ENCODE measurements at places on chromosomes 2 and 18.
A peak's percentile ranks its signal among the peaks of the same experiment; 100 is the strongest.

GRCh38 chr18:40046596-40046995 lies 1908.4 kb upstream of the PIK3C3 start:
- no peak for DNase-seq

DNA sequence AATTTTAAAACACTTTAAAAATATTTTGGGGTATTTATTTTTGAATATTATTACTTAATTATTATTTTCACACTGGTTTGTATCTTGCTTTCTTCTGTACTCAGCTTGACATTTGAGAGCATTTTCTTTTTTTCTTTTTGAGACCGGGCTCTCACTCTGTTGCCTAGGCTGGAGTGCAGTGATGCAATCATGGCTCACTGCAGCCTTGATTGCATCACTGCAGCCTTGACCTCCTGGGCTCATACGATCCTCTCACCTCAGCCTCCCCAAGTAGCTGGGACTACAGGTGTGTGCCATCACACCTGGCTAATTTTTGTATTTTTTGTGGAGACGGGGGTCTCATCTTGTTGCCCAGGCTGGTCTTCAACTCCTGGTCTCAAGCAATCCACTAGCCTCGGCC lies 79.9 kb upstream of the DLX2 start:
- DNase-seq = no peak

DNA sequence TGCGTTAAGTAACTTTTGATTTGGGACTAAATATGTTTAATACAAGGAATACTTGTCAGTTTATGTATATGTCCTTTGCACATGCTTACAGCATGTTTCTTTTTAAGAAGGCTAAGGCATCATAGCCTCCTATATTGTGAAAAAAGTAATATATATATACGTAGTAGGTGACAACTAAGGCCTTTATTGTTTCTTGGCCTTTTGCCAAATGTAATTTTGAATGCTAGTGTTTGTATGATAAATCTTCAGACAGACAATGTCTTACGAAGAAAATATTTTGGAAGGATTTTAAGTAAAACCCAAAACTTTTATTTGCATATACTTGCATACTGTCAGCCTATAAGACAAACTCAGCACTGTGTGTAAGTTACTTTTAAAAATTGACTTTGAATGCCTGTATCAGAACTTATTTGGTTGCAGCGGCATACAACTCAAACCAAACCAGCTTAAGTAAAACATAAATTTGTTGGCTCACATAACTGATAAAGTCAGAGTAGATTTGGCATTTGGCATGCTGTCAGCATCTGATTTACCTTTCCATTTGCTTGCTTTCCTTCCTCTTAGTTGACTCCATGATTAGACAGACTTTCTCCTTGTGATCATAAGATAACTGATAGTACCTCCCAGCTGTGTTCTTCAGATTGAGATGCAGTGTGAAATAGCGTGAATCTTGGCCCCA lies 24.4 kb downstream of the UBE2E3 start:
- no peak for DNase-seq

GRCh38 chr2:30272761-30273573 lies 41.6 kb downstream of the LBH start:
- DNase-seq = no peak

DNA sequence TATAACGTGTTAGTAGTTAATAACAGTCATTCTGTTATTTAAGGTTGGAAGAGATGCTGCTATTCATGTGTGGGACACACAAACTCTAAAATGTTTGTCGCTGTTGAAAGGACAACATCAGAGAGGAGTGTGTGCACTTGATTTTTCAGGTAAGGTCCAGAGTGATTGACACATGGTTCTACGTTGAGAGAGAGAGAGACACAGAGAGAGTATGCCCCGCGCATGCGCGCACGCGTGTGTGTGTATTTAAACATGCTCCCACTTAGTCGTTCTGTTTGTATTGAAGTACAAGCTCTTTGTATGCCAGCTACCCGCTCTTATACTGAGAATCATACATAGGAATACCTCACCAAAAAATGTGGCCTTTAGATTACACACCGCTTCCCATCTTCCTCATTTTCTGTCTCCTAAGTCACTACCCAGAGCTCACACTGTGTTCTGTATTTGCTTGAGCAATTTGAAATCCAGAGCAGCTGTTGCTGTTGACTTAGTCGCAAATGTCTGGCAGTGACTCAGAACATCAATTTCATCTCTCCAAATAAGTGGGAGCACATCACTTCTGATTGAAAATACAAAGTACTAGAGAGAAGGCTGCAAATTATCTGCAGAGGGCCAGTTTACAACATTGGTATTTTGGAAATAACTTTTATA lies 148.1 kb downstream of the EML6 start:
- no peak for DNase-seq

- no peak for DNase-seq
These were observed 34.3 kb downstream of the PXDN start for GRCh38 chr2:1709946-1710560.

- DNase-seq = peak; percentile 45
These were observed 1.4 kb upstream of the MALT1 start for GRCh38 chr18:58669731-58670378.

GRCh38 chr2:205390866-205391265 lies 291.4 kb upstream of the NRP2 start:
- DNase-seq = no peak

- DNase-seq = no peak
These were observed 70.1 kb downstream of the BOLA3 start for GRCh38 chr2:74077636-74078035.

DNA sequence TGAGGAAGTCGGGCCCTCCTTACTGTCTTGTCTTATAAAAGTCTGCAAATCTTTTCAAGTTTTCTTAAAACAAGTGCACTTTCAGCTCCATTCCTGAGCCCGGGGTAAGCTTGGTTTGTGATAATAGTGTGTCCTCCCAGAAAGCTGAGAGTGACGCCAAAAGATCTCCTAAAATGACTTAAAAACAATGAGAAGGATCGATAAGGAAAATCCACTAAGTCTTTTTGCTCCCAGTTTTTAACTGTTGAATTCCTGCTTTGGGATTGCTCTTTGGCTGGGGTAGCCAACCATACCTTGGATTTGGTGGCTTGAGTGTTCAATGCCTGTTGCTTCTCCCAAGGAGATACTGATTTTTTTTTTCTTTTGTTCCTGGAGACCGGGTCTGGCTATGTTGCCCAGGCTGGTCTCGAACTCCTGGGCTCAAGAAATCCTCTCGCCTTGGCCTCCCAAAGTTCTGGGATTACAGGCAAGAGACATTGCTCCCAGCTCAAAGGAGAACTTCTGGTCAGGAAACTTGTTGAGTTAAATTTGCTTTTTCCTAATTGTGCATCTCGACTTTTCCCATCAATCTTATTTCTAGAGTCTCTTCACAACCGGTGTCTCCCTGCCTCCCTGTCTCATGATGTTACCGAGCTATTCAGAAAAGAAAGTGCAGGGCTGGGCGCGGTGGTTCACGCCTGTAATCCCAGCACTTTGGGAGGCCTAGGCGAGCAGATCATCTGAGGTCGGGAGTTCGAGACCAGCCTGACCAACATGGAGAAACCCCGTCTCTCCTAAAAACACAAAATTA lies 3.0 kb downstream of the TGIF1 start:
- no peak for DNase-seq

DNA sequence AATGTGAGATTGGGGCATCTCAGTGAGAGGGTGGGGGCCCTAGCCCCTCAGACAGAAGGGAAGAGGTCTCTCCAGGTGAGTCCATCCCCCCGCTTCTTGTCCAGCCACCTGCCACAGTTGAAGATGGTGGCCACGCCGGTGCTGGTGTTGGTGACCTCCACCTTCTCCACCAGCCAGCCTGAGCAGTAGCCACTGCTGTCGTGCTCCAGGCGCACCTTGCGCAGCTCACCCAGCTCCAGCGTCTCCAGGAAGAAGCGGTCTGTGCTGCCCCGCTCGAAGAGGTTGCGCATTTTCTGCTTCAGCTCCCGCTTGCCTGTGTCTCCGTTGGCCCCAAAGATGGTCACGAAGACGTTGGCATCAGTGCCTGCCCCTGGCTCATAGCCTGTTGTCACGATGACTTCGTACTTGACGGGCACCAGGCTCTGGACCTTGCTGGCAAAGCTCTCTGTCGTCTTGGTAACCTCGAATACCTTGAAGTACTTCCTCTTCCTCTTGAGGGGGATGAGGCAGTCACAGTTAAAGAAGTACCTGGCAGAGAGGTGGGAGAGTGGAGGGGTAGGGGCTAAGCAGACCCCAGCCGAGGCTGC lies 179.5 kb downstream of the LOXHD1 start:
- DNase-seq = no peak
